ENCODE measurements at places on chromosomes 13 and 19.
A peak's percentile ranks its signal among the peaks of the same experiment; 100 is the strongest.

DNA sequence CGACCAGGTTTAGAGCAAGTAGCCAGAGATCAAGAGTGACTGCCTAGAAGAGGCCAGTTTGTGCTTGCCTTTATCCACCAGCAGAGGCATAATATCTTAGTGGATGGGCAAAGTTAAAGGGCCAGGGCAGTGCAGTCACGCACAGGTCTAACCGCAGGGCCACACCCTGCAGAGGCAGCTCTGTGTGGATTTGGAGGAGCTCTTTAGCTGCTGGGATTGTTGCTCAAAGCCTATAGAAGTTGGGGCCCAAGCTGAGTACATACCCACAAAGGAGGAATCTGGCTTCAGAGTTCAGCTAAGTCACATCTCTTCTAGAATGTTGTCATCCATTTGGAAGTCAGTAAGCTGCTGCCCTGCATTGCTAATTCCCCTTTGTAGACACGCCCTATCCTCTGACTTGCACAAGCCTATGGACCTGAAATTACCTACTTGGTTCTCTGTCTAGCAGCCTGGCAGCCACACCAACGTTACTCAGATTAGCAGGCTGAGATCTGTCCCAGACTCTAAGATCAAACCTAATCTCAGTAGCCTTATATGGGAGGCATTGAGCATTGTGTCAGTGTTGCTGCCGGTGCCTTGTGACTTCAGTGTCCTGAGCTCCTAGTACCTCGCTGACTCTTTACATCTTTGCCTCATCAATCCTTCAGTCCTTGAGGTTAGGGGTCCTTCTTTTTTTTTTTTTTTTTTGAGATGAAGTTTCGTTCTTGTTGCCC is 102.9 kb upstream of the STARD13 start:
- DNase-seq = peak; percentile 58

GRCh38 chr19:21321996-21322395 is 7.2 kb downstream of the ZNF708 start:
- DNase-seq = no peak

GRCh38 chr19:55341171-55341588 is 1.5 kb downstream of the KMT5C start:
- DNase-seq = peak; percentile 79

GRCh38 chr19:55650602-55651230 is 2.7 kb downstream of the CCDC106 start:
- DNase-seq = no peak

GRCh38 chr13:36357231-36357630 is 11.0 kb upstream of the SPART start:
- DNase-seq = no peak

DNA sequence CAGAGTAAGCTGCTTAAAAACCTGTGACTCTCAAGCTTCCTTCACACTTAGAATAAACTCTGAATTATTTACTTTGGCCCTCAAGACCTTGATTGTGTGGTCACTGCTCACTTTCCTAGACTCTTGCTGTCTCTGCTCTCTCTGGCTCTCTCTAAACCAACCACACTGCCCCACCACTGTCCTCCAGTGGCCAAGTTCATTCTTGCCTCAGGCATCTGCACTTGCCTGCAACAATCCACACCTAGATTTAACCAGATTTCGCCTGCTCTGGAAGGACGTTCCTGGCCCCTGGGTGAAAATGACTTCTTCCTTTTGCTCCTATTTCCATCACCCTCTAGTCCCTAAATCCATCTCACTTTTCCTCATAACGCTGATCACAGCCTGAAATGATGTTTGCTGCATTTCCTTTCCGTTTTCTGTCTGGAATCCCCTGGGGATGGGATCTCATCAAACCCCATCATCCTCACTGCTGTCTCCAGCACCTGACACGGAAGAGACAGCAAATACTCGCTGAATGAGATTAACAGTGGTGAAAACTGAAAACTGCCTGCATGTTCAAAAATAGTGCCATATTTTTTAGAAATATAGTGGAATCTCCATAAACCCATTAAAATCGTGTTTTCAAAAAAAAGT is 232.6 kb downstream of the UQCRFS1 start:
- DNase-seq = no peak

DNA sequence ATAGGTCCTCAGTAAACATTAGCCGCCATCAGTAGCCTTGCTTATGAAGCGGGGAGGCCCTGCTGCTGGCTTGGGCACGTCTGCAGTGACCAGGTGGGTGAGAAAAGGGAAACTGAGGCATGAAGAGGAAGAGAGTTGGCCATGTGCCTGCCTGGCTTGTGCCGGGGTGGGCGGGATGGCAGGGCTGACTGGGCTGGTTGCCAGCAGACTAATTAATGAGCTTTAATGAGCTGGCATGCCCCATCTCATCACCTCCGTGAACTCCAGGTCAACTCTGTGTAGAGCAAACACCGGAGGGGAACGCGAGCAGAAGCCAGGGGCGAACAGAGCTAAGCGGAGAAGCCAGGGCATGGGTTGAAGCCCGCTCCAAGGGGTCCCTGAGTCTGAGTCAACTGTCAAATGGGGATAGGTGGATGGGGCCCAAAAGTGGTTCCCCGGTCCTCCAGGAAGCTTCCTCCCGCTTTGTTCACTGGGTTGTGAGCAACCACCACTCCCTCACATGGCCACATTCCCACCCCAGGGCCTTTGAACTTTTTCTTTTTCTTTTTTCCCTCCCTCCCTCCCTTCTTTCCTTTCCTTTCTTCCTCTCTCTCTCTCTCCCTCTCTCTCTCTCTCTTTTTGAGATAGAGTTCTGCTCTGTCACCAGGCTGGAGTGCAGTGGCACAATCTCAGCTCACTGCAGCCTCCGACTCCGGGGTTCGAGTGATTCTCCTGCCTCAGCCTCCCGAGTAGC is 8.7 kb downstream of the NR2F6 start:
- DNase-seq = no peak

- no peak for DNase-seq
Measured at GRCh38 chr13:98039964-98040363, 86.5 kb downstream of the IPO5 start.

- no peak for DNase-seq
Measured at GRCh38 chr13:79724348-79725103, 243.6 kb downstream of the NDFIP2 start.

DNA sequence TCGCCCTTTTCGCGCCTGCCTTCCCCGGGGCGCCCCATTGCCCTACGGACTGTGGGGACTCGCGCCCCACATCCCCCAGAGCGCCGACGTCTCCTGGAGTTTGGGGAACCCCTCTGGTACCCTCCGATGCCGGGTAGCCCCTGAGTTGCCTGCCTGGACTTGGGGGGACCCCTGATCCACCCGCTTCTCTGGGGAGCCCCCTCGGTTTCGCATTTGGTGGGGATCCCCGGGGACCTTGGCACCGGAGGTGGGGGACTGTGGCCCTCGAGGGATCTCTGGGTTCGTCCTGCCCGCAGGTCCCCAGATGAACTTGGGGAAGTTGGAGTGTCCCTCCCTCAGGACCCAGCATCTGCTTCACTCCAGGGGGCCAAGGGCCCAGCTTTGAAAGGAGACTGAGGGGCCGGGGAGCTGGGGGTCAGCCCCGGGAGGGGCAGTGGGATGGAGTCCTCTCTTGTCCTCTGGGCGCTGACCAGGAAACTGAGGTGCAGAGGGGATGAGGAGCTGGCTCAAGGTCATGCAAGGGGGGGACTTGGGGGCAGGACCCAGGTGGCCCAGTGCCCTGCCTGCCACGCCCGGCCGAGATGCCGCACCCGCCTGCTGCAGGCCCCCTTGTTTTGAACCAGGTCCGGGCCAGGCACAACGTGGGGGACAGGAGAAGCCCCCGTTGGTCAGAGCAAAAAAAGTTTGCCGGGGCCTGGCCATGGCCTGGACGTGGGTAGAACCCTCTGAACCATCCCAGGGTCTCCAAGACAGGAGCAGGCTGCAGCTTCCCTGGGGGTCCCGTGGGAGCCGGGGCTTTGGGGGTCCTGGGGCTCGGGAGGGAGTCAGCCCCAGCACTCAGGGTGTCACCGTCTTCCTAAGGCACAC is 1.0 kb downstream of the EFNA2 start:
- DNase-seq = no peak

DNA sequence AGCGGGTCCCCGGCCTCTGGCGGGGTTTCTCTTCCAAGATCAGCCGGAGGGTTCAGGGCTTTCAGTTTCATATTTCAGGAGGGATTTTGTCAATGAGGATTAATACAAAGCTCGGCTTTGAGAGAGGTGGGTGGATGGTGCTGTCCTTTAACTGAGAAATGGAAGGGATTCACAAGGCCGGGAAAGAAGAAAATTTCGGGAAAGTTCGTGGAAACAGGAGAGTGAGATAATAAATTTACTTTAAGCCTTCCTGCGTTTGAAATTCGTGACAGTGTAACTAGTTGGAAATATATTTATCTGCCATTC is 283 bp upstream of the PARP4 start:
- no peak for DNase-seq

DNA sequence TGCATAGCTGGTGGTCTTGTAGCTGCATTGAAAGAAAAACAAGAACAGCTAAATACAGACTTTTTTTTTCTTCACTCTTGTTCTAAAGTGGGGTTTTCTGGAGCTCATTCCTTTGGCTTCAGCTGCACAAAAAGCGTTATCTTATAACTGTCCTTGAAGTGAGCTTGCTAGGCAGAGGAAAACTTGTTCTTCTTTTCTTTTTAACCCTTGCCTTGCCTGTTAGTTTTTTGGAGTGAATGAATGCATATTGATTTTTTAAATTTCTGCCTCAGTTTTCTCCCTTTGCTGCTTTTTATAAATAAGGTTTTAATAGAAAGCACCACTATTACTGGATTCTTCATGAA is 1.5 kb downstream of the ZNF765 start:
- peak; percentile 71 for DNase-seq

DNA sequence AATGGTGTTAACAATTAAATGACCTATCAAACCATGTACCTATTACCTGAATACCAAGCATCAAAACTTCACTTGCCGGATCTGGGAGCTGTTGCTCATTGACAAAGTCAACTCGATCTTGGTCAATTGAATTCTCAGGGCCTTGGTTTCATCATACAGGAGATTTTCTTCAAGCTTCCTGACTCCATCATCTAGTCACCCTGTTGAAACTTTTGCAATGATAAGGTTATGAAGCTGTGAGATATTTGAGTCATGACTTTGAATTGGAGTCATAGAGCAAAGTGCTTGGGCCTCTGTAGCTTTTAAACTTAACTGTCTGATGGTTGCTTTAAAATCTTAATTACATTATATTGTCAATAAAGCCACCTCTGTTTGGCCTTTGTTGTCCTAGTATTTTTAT is 260.9 kb downstream of the COG6 start:
- no peak for DNase-seq

DNA sequence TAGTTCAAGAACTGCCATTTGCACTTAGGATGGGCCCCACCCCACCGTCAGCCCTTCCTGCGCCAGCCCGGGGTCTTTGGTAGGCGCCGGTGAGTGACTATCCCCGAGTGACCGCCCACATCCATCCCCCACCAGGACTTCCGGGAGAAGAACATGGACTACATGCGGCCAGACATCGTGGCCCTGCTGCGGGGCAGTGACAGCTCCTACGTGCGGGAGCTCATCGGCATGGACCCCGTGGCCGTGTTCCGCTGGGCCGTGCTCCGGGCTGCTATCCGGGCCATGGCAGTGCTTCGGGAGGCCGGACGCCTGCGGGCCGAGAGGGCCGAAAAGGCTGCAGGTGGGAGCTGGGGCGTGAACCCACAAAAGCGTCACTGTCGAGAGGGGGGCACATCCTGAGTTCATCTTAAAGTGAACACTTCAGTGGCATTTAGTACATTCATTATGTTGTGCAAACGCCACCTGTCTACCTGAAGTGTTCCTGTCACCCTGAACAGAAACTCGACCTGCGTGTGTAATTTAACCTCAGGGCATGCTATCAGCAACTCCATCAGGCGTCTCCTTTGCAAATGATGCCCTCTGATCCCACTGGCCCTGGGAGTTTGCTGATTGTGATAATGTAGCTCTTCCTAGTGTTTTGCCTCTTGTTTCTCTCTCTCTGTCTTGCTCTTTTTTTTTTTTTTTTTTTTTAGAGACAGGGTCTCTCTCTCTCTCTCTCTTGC is 42.4 kb upstream of the USE1 start:
- DNase-seq = no peak

- DNase-seq = peak; percentile 4
Measured at GRCh38 chr19:4319067-4319718, 14.8 kb downstream of the FSD1 start.

GRCh38 chr13:47800593-47800992 is 200.5 kb downstream of the SUCLA2 start:
- DNase-seq = no peak

- DNase-seq = peak; percentile 82
Measured at GRCh38 chr19:45558399-45558878, 26.2 kb downstream of the OPA3 start.

DNA sequence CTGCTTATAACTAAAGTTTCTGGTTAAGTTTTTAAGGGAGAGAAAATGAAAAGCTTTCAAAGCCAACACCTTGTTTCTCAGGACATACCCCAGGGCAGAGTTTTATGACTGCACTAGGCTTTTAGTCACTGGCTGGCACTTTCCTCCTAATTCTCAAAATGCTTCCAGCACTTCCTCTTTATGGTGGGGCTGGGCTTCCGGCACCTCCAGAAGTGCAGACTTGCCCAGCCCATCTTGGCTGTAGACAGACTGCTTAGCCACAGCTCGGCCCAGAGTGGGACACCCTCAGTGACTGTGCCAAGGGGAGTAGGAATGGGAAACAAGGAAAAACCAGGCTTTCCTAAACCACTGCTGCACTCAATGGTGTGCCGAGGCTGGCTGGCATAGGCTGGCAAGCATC is 23.2 kb upstream of the GTF3A start:
- DNase-seq = peak; percentile 55

- no peak for DNase-seq
Measured at GRCh38 chr13:99990126-99990977, 8.8 kb downstream of the ZIC2 start.

- DNase-seq = no peak
Measured at GRCh38 chr13:33262594-33262993, 23.0 kb downstream of the STARD13 start.

DNA sequence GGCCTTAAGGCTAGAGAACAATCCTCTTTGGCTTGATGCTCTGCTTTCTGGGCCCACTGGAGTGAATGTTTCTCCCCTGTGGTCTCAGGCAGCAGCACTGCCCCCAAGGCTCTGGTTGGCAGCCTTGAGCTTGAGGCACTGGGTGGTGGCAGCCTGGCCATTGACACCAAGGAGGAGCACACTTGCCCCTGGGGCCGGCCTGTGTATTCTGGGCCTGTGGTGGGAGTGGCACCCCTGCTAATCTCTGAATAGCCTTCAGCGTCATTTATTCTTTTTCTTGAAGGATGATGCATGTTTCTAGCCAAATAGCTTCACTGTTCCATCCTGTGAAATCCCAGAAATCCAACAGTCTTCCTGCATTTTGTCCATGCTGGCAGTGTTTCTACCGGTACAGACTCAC is 191.4 kb downstream of the OLFM4 start:
- no peak for DNase-seq

GRCh38 chr19:40608240-40608621 is 7.1 kb downstream of the LTBP4 start:
- DNase-seq = no peak

Measured in OCI-M1 (cell line).